ENCODE measurements at places on chromosomes 2 and 18.

- no peak for DNase-seq
Observed at GRCh38 chr2:76998704-76999103, 523.5 kb downstream of the LRRTM4 start.

DNA sequence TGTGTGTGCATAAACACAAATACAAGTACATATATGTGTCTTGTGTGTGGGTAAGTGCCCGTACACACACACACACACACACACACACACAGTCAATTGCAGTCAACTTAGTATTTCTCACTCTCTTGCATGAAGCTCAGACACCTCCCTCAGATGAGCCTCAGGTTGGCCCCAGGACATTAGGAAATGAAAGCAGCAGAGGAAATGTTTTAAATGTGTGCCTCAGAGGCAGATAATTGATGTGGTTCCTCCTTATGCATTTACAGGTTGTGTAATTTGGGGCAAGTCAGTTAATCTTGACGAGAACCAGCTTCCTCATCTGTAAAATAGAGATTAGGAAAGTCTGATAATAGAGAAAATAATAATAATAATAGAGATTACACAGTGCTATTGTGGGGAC lies 814.0 kb upstream of the ID2 start:
- no peak for DNase-seq

- no peak for DNase-seq
Observed at GRCh38 chr2:20196657-20197161, 28.2 kb downstream of the SDC1 start.

GRCh38 chr2:108199726-108200125 lies 40.0 kb upstream of the SULT1C3 start:
- DNase-seq, result no peak

GRCh38 chr18:35415511-35416073 lies 38.5 kb upstream of the ZNF396 start:
- no peak for DNase-seq
